Fibroblast of the aortic adventitia (primary cell): ENCODE measurements at places on chromosomes 2 and 18.

GRCh38 chr2:85887566-85888019 is 1.2 kb downstream of the ST3GAL5 start:
- peak; percentile 53 for DNase-seq

- no peak for DNase-seq
Measured at GRCh38 chr2:74498500-74499266, 720 bp downstream of the LBX2 start.

DNA sequence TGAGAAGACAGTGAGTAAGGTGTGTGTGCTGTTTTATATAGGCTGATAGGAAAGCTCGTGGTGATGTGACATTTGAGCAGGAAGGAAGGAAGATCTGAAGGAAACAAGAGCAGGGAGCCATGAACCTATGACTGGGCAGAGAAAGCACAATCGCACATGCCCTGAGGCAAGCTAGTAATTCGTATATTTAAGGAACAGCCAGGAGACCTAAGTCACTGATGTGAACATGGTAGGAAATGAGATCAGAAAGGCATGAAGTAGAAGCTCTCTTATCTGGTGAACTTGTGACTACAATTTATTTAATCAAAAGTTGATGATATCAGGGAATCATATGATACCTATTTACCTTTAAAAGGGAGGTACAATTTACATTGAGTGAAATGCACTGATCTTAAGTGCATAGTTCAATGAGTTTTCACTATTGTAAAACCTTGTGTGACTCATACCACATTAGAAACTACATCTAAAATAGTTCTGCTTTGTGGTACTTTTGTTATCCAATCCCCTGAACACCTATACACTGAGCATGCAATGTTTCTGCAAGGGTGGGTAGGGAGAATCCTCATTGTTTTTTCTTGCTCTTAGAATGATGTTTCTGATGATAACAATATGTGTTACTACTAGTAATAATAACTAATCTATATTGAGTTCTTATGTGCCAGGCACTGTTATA is 67.5 kb downstream of the GALNT13 start:
- DNase-seq: no peak

- DNase-seq: no peak
Measured at GRCh38 chr18:80175451-80176204, 66.6 kb downstream of the ADNP2 start.

- no peak for DNase-seq
Measured at GRCh38 chr2:194819367-194819766, 837.7 kb upstream of the SLC39A10 start.

- peak; percentile 11 for DNase-seq
Measured at GRCh38 chr2:96207774-96208142, 869 bp downstream of the STARD7 start.

DNA sequence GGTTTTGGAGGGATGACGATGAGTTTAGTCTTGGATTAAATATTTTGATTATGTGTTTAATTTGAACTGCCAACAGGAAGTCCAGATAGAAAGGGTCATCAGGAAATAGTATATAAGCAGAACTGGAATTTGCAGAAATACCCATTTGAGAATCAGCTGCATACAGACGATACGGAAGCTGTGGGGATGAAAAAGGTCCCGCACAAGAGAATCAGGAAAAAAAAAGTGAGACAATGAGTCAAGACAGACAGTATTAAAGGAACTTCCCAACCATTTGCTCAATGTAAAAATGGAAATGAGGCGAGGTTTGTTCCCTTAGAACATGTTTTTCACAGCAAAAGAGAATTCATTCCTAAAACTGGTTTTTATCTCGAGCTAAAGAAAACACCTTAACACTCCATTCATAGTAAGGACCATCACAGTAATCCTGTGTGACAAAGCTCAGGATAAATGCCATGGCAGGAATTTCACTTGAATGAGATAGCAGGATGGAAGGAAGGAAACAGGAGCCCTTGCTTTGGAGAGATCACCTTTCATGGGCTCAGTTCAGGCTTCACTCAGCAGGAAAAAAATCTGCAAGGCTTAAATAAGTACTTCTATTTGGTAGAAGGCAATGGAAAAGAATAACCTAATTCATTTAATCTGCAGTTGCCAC is 29.3 kb downstream of the BCL2 start:
- no peak for DNase-seq

- peak; percentile 4 for DNase-seq
Measured at GRCh38 chr2:26432859-26433258, 31.1 kb downstream of the DRC1 start.

GRCh38 chr2:175525975-175526374 is 344.5 kb upstream of the ATP5MC3 start:
- no peak for DNase-seq

- no peak for DNase-seq
Measured at GRCh38 chr18:79975985-79976680, 11.7 kb downstream of the HSBP1L1 start.

DNA sequence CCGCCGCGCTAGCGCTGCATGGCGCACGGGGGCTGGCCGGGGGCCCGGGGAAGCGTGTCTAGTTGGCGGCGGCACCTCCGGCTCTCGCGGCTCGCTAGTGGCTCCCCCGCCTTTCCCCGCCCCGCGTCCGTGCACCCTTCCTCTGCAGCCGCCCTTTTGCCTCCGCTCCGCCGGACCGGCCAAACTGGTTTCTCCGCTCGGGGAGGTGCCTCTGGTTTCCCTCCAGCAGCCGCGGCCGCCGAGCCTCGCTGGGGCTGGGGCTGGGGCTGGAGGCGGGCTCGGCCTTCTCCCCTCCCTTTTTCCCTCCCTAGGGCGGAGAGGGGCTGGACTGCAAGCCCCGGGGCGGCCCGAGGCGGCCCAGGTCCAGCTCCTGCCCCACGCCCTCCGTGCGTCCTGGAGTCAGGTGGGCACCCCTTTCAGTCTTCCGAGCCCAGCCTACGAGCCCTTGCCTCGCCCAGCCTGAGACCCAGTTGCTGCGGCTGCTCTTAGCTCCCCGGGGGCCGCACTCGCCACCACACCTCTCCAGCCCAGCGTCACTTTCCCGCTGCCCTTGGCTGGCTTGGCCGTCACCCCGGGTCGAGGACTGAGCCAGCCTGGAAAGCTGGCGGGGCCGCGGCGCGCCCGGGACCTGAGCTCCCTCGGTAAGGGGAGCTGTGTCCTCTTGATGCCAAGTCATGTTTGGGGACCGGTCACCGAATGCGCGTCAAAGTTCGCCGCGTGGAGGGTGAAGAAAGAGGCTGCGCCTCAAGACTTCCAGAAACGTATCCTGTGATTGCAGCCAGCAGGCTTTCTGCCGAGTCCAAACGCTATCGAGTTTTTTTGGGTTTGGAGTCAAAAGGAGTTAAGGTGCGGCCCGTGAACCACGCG is at the start of gene ATP8B1:
TSS of gene ATP8B1 (minus strand) at position 213 of the 867 bp plus-strand sequence. CDS start 71,508 bp downstream, outside the sequence.
- DNase-seq: peak; percentile 74

- DNase-seq: no peak
Measured at GRCh38 chr2:3575534-3576262, 638 bp downstream of the RPS7 start.

DNA sequence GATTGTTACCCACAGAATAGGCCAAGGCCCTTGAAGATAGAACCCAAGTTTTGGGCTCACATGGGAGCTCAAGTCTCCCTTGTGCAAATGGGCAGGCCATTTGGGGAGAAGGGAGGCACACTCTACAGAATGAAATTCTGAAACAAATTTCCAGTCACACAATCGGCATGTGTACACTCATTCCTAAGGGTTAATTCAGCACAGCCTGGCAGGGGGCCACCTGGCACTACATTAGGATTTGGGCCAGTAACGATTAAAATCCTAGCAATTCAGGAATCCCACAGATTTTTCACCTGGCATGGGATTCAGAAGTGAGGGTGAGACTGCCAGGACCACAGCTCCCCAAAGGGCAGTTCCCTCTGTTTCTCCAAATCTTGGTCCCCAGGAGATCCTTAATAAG is 46.4 kb downstream of the BMP10 start:
- DNase-seq: peak; percentile 78

DNA sequence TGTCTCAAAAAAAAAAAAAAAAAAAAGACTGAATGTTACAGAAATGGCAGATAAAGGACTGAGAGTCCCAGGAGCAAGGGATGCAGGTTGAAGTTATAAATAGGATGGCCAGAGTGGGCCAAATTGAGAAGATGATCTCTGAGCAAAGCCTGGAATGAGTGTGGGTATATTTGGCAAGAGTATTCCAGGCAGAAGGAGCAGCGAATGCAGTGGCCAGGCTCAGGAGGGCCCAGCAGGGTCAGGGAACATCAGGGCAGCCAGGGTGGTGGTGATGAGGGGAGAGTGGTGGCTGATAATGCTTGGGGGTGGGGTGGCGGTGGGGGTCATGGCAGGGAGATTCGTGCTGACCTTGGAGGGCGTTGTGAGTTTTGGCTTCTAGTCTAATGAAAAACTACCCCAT is 141.3 kb upstream of the AGAP1 start:
- no peak for DNase-seq

DNA sequence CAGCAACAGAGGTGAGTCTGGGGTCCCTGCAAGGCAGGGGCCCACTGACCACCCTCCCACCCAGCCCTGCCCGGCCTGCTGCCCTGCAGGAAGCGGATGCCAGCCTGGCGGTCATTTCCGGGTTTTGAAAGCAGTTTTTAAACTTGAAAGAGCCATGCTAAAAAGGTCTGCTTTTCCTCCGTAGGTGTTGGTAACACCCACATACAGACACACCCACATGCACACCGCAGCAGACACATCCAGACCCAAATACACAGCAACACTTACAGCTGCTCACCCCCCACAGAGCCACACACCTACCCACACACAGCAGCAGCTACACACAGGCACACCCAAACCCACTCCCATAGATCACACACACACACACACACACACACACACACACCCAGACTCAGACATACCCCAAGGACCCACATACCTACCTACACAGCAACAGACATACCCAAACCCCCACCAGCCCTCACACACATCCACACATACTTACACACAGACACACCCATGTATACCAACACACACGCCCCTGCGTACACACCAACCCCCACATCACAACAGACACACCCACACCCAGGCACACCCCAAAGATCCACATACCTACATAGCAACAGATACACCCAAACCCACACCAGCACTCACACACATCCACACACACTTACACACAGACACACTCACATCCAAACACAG is 7.6 kb downstream of the ZFP36L2 start:
- DNase-seq: peak; percentile 36

GRCh38 chr2:29042561-29043075 is 31.7 kb downstream of the PCARE start:
- peak; percentile 59 for DNase-seq

DNA sequence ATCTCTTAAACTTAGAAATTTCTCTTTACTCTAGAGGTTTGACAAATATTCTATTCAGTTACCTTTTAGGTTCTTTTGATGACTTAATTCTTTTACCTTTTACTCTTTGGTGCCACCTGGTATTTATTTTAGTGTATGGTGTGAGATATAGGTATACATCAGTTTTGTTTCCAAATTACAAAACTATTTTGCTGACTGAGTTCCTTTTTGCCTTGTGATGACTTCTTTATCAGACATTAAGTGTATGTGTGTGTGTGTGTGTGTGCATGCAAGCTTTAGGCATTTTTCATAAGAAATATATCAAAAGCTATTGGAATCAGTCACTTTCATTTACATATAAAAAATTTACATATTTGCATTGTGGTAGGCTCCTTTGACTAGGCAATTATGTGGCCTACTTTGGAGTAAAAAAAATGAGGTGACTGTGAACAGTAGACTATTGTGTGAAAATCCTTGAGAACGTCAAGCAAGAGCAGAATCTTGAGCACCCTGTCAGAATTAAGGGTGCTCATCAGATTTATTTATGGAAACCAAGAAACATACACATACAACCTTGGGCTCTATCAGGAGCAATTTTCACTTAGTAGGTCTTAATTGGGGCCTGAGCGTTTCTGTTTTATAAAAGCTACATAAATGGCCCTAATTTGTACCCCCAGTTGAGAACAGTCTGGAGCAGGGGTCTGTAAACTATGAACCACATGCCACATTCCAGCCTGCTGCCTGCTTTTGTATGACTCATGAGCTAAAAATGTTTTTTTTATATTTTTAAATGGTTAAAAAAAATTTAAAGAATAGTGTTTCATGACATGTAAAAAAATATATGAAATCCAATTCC is 415.9 kb downstream of the SLC4A3 start:
- peak; percentile 55 for DNase-seq

DNA sequence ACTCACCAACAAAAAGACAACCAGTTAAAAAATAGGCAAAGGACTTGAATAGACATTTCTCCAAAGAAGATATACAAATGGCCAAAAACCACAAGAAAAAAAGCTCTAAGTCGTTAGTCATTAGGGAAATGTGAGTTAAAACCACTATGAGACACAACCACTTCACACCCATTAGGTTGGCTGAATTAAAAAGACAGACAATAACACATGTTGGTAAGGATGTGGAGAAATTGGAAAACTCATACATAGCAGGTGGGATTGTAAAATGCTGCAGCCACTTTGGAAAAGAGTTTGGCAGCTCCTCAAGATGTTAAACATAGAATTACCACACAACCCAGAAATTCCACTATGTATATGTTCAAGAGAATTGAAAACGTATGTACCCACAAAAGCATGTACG is 117.6 kb upstream of the SPATS2L start:
- no peak for DNase-seq

GRCh38 chr2:220966636-220967035 is 605.5 kb downstream of the EPHA4 start:
- peak; percentile 16 for DNase-seq

- DNase-seq: peak; percentile 15
Measured at GRCh38 chr18:35775887-35776286, 194.3 kb downstream of the GALNT1 start.

GRCh38 chr18:42011053-42011452 is 56.0 kb downstream of the PIK3C3 start:
- no peak for DNase-seq

DNA sequence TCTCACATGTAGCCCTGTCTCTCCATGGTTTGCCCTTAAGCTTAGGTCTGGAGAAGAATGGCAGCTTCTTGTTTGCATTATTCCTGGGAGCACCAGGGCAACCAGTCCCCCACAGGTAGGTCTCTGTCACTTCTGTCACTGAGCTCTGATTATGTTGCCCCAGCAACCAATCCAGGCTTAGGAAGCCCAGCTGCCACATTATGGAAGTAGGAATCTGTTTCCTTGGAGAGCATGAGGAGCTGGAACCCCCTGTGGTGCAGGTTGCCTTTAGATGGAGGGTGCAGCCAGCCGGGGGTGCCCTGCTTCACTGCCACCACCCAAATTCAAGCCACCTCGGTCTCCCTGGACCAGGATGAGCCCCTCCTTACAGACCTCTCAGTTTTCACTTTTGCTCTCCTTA is 4.8 kb downstream of the RESP18 start:
- no peak for DNase-seq

GRCh38 chr2:120539937-120540718 is 194.2 kb downstream of the INHBB start:
- DNase-seq: peak; percentile 91

DNA sequence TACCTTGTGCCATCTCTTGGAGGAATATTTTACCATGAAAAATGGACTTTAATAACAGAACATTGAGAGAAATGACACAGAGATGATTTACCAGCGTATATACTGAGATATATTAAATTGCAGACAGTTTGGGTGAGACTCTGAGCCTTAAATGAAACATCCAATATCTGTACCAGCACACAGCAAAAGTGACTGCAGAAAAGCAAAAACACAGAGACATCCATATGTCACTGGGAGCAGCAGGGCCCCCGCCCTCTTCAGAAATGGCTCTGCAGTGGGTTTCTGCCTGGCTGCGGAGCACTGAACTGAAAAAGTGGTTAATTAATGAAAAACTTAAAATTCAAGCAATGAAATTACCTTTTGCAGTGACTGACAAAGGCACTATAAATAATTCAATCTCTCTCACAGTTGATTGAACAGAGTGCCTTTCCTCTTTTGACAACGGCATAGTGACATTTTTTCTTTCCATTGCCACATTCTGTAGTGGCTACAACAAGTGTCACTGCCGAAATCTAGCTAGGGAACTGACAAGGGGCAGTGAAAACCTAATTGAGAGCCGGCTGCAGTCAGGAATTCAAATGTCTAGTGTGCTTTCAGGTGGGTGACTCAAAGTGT is 353.4 kb downstream of the ALK start:
- no peak for DNase-seq
